ENCODE measurements at places on chromosomes 1 and 21. TPM values are rescaled to one million over a fixed set of nuclear protein-coding genes. Genes with fewer than 3 reads are reported as not detected.

IL6R gene
- total RNA-seq, result 6.4 TPM

KAZN gene
- 6.7 TPM for total RNA-seq

STUM gene
- 0.45 TPM for total RNA-seq

TAS1R1 gene
- not detected for total RNA-seq

B3GALT5 gene
- total RNA-seq, result 0.57 TPM

VANGL1 gene
- 21.8 TPM for total RNA-seq

CRYZ gene
- 44.3 TPM for total RNA-seq

PDZK1 gene
- total RNA-seq, result 1.3 TPM

FRRS1 gene
- total RNA-seq, result 9.8 TPM

ADAMTSL4 gene
- total RNA-seq, result not detected

ADGRB2 gene
- 9.4 TPM for total RNA-seq

ELF3 gene
- 9.9 TPM for total RNA-seq

HSD3B1 gene
- not detected for total RNA-seq

ZNF697 gene
- total RNA-seq, result 16.6 TPM

IGSF3 gene
- total RNA-seq, result 24.6 TPM

RNF186 gene
- total RNA-seq, result not detected

MCOLN2 gene
- total RNA-seq, result 13.5 TPM

TNFRSF9 gene
- 42.9 TPM for total RNA-seq

CR1L gene
- 0.69 TPM for total RNA-seq

TMPRSS3 gene
- not detected for total RNA-seq

KRTAP24-1 gene
- total RNA-seq, result not detected

KLF17 gene
- not detected for total RNA-seq

RNU1-3 gene
- total RNA-seq, result 306 TPM

RBBP5 gene
- total RNA-seq, result 22.6 TPM

BGLAP gene
- total RNA-seq, result not detected

NES gene
- 0.51 TPM for total RNA-seq

OR10J1 gene
- total RNA-seq, result not detected

AIRE gene
- total RNA-seq, result not detected

RIMS3 gene
- total RNA-seq, result 0.74 TPM

CHIT1 gene
- not detected for total RNA-seq

FCGR3A gene
- total RNA-seq, result not detected

TRIM17 gene
- total RNA-seq, result not detected

PLA2G2F gene
- not detected for total RNA-seq

CD53 gene
- total RNA-seq, result 0.46 TPM

FAM72B gene
- total RNA-seq, result 23.1 TPM

CRP gene
- not detected for total RNA-seq

VSIG8 gene
- not detected for total RNA-seq
